Muscle of leg (tissue), 16 donors: ENCODE measurements at places on chromosomes 1 and 21.

- DNase-seq: no peak
Observed at GRCh38 chr1:214460304-214460916, 91.0 kb downstream of the PTPN14 start.

- peak; percentile 74 for DNase-seq
Observed at GRCh38 chr1:94864821-94865220, 44.7 kb downstream of the SLC44A3 start.

DNA sequence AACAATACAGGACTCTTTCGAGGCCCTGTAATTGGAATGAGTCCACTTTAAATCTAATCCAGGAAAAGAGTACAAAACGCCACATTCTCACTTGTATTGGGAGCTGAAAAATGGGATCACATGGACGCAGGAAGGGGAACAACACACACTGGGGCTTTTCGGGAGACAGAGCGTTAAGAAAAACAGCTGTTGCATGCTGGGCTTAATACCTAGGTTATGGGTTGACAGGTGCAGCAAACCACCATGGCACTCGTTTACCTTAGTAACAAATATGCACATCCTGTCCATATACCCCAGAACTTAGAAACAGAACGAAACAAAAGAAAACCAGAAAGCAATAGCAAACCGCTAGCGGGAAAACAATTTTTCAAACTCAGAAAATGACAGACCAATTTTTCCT lies 1532.7 kb upstream of the TPTE start:
- DNase-seq: no peak

DNA sequence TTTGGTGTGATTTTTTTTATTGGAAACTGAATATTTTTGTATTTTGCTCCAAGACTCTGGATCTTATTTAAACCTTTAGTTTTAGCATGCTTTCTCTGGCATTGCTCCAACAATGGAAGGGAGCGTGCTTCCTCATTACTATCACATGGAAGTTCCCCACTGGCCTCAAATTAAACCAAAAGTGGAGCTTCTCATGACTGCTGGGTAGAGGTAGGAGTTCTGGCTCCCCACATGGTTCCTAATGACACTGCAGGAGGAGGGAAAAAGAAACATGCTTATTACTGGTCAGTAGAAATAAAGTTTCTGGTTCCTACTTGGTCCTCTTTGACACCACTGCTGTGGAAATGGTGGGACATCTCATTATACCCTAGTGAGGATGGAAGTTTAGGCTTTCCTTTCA lies 310.5 kb downstream of the PTGER3 start:
- DNase-seq: peak; percentile 12

DNA sequence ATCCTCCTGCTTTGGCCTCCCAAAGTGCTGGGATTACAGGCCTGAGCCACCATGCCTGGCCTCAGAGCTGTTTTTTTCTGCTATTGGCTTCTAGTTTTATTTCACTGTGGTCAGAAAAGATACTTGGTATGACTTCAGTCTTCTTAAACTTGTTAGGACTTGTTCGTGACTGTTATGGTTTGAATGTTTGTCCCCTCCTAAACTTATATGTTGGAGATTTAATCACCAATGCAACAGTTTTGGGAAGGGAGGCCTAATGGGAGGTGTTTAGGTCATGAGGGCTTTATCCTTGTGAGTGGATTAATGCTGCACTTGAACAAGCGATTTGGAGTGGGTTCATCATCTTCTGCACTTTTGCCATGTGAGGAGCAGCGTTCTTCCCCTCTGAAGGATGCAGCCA lies 24.5 kb upstream of the SOD1 start:
- DNase-seq: no peak

DNA sequence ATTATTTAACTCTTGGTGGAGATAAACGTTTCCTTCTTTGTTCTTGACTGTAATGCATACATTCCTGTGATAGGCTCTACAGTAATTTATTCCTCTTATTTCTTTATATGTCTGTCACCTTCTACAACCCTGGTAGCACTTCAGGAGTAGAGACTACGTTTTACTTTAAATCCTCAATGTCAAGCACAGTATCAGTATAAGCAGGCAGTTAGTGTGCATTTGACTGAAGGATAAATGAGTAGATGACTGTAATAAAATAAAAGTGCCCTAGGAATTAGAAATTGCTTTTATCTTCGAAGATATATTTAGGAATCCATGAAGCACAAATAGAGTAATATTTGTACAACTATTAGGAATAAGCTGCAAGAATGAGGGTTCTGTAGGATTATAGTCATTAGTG lies 599.6 kb upstream of the PRMT6 start:
- no peak for DNase-seq

DNA sequence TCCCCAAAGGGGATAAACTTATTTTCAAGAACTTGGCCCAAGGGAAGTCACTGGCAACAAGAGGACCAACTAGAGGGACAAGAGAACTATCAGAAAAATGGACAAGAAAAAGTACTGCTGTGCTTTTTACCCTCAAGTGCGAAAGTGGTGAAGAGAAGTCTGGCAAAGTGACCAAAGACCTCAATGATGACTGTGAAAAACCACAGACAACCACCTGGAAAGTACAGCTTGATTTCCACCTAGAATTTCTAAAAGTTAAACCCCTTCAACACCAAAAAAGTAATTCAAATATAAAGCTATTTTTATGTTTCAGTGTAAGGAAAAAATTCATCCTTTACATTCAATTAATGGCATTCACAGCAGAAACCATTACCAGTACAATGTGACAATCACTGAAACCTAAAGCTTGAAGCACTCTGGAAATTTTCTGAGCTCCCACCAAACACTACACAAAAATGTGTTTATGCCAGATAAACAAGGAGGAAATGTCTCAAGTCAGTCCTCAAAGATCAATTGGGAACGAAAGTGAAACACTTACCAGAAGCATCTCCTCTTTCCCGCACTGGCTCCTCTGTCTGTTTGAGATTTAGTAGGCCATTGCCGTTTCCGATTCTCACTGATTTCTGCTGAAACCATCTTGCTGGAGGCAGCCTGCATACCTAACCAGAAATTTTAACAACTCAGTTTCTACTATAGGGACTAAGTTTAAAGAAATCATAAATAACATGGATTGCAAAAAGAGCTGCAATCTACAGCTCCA lies 8.3 kb downstream of the SDE2 start:
- DNase-seq: no peak

DNA sequence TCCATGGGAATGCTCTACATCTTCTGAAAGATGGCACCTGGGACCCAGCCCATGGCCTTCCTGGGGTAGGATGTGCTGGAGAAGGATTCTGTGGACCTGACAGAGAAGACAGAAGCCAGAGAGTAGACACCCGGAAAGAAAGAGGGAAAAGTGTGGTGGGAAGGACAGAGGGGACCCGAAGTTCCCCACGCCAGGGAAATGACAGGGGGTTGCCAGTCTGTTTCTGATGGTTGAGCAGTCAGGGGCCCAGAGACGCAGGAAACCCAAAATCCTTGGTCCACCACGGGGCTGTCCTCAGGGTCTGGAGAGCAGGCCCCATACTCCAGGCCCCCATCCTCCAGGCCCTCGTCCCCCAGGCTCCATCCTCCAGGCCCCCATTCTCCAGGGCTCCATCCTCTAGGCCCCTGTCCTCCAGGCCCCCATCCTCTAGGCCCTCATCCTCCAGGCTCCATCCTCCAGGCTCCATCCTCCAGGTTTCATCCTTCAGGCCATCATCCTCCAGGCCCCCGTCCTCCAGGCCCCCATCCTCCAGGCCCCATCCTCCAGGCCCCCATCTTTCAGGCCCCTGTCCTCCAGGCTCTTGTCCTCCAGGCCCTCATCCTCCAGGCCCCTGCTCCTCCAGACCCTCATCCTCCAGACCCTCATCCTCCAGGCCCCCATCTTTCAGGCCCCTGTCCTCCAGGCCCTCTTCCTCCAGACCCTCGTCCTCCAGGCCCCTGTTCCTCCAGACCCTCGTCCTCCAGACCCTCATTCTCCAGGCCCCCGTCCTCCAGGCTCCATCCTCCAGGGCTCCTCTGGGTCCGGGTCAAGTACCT lies 1.0 kb upstream of the TFF2 start:
- DNase-seq: no peak

GRCh38 chr1:22341791-22342605 lies 109.7 kb upstream of the ZBTB40 start:
- peak; percentile 69 for DNase-seq

GRCh38 chr21:44932408-44933181 lies 7.2 kb upstream of the SLX9 start:
- no peak for DNase-seq
